ENCODE measurements at places on chromosomes 1 and 21. TPM values are rescaled to one million over a fixed set of nuclear protein-coding genes. Genes with fewer than 3 reads are reported as not detected.

SPRR2A gene
- not detected for total RNA-seq

TMEM39B gene
- 3.3 TPM for total RNA-seq

LSM10 gene
- total RNA-seq, result 6.3 TPM

AUNIP gene
- total RNA-seq, result 7.0 TPM

FMO5 gene
- total RNA-seq, result 1.4 TPM

LAX1 gene
- not detected for total RNA-seq

CFHR3 gene
- not detected for total RNA-seq

ARHGAP30 gene
- not detected for total RNA-seq

IGSF5 gene
- 0.48 TPM for total RNA-seq

GJA9 gene
- total RNA-seq, result not detected

SMIM12 gene
- total RNA-seq, result 39.7 TPM

CD53 gene
- total RNA-seq, result not detected

GNG4 gene
- 5.2 TPM for total RNA-seq

CHIA gene
- not detected for total RNA-seq

DAB1 gene
- not detected for total RNA-seq

SLC41A1 gene
- 10.3 TPM for total RNA-seq

LAD1 gene
- 0.34 TPM for total RNA-seq

ABL2 gene
- total RNA-seq, result 63.2 TPM

ALPL gene
- 0.29 TPM for total RNA-seq

RAB4A gene
- 41.1 TPM for total RNA-seq

SHISAL2A gene
- total RNA-seq, result not detected

RHCE gene
- total RNA-seq, result 0.77 TPM

KIF26B gene
- total RNA-seq, result 1.4 TPM

KCNE2 gene
- total RNA-seq, result not detected

IVL gene
- not detected for total RNA-seq

CALML6 gene
- 0.67 TPM for total RNA-seq

SPRR2B gene
- total RNA-seq, result not detected

ATPAF1 gene
- total RNA-seq, result 68.8 TPM

GJB4 gene
- total RNA-seq, result not detected

ARHGEF16 gene
- 0.58 TPM for total RNA-seq

CNTN2 gene
- total RNA-seq, result not detected

Data from SK-MEL-5 (cell line).